ENCODE measurements at places on chromosomes 5 and 9. TPM values are rescaled to one million over a fixed set of nuclear protein-coding genes. Genes with fewer than 3 reads are reported as not detected.

Gene PCDHB4
- not detected for total RNA-seq

Gene CTXN3
- total RNA-seq = not detected

Gene TEX53
- not detected for total RNA-seq

Gene ZNF608
- total RNA-seq = 13.3 TPM

Gene RGS7BP
- total RNA-seq = not detected

Gene COL23A1
- total RNA-seq = 0.43 TPM

Gene OLFML2A
- 20.2 TPM for total RNA-seq

Measured in tracheal epithelial cell (primary cell).